ENCODE measurements at places on chromosomes 16 and 17. TPM values are rescaled to one million over a fixed set of nuclear protein-coding genes. Genes with fewer than 3 reads are reported as not detected.

Gene TEX14
- 0.04 TPM for total RNA-seq

Gene ITGAD
- not detected for total RNA-seq

DNA sequence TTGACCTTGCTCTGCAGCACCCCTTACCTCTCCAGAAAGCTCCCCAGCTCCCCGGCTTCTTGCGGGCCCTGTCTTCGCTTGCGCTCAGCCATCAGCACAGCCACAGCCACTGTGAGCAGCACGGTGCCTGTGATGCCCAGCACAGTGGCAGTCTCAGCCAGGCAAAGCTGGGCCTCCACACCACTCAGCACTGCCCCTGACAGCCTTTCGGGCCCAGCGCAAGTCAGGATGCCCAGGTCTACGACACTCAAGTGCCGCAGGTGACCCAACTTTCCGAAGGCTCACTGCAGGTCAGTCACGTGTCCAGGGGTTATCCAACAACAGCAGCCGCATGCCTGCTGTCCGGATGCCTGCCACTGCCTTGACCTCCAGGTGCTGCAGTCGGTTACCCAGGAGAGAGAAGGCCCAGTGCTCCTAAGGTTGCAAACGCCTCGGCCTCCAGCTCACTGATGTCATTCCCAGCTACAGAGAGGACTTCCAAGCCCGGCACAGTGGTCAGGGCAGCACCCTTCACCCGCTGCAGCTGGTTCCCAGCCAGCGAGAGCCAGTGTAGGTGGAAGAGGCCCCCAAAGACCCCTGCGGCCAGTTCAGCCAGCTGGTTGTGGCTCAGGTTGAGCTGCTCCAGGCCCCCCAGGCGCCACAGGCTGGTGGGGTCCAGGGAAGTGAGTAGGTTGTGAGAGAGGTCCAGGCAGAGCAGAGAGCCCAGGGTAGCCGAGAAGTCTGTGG, 8.9 kb upstream of the TMEM101 start:
- H3K27me3 ChIP-seq, result no peaks in the 10 kb centered on the region
- no peak overlapping the region for H3K27ac ChIP-seq
- no peaks in the 10 kb centered on the region for H3K4me1 ChIP-seq
- no peak for DNase-seq
- H3K36me3 ChIP-seq, result no peaks in the 10 kb centered on the region

- H3K27ac ChIP-seq, result no peak overlapping the region
- H3K27me3 ChIP-seq, result peaks cover 3% of the 10 kb centered on the region
- no peak for DNase-seq
- H3K4me3 ChIP-seq, result no peak overlapping the region
Measured at GRCh38 chr17:73983621-73984400, 219.7 kb upstream of the RPL38 start.

Gene KIF19
- 0.20 TPM for total RNA-seq

- H3K27me3 ChIP-seq, result peaks cover 3% of the 10 kb centered on the region
- no peaks in the 10 kb centered on the region for H3K4me1 ChIP-seq
- H3K27ac ChIP-seq, result no peak overlapping the region
- DNase-seq, result peak; percentile 10
Measured at GRCh38 chr16:49216593-49216992, 65.0 kb downstream of the CBLN1 start.

- peaks cover 48% of the 10 kb centered on the region for H3K4me1 ChIP-seq
- H3K27ac ChIP-seq, result peak overlapping the region; percentile 98
- no peak for DNase-seq
Measured at GRCh38 chr17:79927688-79928501, 88.7 kb upstream of the CBX4 start.

Gene OTOA
- total RNA-seq, result 0.07 TPM

GRCh38 chr16:73847090-73847489, 449.5 kb upstream of the PSMD7 start:
- no peaks in the 10 kb centered on the region for H3K27me3 ChIP-seq
- H3K27ac ChIP-seq, result no peak overlapping the region
- no peaks in the 10 kb centered on the region for H3K4me1 ChIP-seq
- no peak overlapping the region for H3K4me3 ChIP-seq
- no peaks in the 10 kb centered on the region for H3K36me3 ChIP-seq

DNA sequence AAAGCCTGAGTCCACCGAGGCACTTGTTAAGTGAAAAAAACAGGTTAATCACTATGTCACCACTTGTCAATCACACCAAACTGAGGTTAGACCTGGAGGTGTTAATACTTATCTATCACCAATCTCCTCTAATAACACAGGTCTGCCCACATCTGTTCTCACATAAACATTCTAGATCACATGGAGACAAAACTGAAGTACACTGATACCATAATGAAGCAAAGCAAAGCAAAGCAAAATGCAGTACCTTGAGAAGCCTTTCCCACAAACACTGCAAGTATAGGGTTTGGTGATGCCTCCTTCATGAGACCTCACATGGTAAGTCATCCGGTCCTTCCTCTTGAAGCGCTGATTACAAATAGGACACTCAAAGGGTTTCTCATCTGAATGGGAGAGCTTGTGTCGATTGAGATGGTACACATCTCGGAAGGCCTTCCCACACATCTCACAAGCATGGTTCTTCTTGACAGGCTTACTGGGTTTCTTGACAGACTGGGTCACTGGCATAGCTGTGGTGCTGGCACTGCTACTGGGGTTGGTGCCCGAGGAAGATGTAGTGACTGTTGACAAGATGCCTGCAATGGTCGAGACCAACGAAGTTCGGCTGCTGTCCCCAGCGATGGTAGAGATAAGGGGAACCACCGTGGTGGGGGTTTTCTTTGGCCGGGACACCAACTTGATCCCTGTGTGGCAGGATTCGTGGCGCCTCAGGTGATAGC, 5.4 kb downstream of the VEZF1 start:
- DNase-seq, result no peak
- H3K4me3 ChIP-seq, result no peak overlapping the region
- H3K27ac ChIP-seq, result no peak overlapping the region
- peaks cover 42% of the 10 kb centered on the region for H3K4me1 ChIP-seq
- no peaks in the 10 kb centered on the region for H3K27me3 ChIP-seq
- peaks cover 4% of the 10 kb centered on the region for H3K36me3 ChIP-seq

DNA sequence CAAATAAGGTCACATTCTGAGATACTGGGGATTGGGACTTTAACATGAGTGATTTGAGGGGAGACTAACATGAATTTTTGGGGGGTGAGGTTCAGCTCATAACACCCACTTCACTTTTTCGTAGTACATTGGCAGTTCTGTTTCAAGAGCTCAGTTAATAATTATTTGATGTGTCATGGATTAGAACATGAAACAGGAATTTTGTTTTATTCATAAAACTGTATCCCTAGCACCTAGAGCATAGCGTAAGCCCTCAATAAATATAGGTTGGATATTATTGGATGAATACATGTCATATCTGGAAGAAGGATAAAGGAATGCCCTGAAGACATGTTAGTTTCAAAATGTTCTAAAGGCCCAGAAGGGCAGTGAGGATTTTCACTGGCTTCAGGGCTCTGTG, 119.8 kb downstream of the PRKCA start:
- no peaks in the 10 kb centered on the region for H3K27me3 ChIP-seq
- no peak overlapping the region for H3K4me3 ChIP-seq
- no peaks in the 10 kb centered on the region for H3K36me3 ChIP-seq
- DNase-seq, result no peak
- peaks cover 1% of the 10 kb centered on the region for H3K4me1 ChIP-seq

GRCh38 chr16:86215233-86215978, 294.9 kb upstream of the FOXF1 start:
- H3K27ac ChIP-seq, result no peak overlapping the region
- H3K36me3 ChIP-seq, result no peaks in the 10 kb centered on the region
- no peaks in the 10 kb centered on the region for H3K27me3 ChIP-seq
- peaks cover 12% of the 10 kb centered on the region for H3K4me1 ChIP-seq
- no peak overlapping the region for H3K4me3 ChIP-seq

GRCh38 chr16:84360170-84360569, 8.2 kb upstream of the ATP2C2 start:
- H3K36me3 ChIP-seq, result no peaks in the 10 kb centered on the region
- no peaks in the 10 kb centered on the region for H3K27me3 ChIP-seq
- DNase-seq, result no peak

Measured in hepatocyte (in vitro differentiated cells).